Head of caudate nucleus (tissue), 42 donors: ENCODE measurements at places on chromosomes 1 and 21.

DNA sequence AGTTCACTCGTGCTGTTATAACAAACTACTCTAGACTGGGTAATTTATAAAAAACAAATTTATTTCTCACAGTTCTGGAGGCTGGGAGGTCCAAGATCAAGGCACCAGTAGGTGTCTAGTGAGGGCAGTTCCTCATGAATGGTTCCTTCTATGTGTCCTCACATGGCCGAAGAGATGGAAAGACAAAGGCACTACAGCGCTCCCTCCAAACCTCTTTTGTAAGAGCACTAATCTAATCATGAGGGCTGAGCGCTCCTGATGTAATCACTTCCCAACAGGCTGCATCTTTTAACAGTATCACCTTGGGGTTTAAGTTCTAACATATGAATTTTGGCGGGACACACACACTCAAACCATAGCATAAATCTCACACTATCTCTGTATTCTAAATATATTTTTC is 54.0 kb upstream of the KANK4 start:
- DNase-seq, result no peak

DNA sequence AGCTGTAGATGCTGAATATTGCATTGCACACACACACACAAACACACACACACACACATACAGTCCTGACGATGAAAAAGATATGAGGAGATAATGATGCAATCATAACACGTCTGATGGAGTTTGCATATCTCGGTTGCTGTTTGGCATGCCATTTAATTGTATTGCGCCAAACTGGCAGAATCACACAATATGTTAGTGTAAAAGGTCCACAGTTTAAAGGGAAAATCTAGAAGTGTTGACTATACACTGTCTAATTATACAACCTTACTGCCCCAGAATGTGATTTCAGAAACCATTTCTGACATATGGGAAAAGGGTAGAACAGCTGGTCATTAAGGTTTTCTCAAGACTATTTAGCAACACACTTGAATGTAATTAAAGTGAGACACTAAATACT is 123.7 kb upstream of the PROX1 start:
- DNase-seq, result no peak

- no peak for DNase-seq
These were observed 37.1 kb upstream of the BACE2 start for GRCh38 chr21:41130883-41131282.

DNA sequence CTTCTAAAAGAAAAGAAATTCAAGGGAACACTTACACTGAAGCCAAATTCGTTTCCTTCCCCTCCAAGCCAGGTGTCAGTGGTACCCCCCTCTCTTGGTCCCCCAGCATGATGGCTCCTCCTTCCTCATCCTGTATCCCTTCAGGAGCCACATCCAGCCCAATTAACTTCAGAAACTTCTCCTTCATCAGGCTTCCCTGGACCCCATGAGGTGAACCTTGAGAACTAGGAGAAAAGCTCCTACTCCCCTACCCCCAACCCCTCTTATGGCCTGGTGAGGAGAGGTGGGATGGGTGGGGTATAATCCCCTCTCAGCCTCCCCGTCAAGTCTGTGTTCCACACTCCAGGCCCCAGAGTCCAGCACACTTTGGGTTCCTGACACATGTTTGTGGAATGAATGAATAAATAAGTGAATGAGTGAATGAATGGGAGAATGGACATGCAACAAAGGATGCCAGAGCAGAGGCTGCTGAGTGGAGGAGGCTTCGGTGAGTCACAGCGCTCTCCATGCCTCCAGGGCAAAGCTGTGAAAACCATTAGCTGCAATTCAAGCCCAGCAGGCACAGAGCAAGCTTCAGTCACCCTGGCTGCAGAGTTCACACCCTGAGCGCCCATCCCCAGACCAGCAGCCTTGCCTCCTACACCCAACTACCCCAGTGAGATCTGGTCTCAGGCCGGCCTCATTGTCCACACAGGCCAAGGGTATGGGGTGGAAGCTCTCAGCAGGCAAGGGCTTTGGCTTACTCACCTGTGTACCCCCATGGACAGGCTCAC is 43.8 kb downstream of the BATF3 start:
- DNase-seq, result no peak

- no peak for DNase-seq
These were observed 20.4 kb upstream of the SDE2 start for GRCh38 chr1:226019572-226019971.

DNA sequence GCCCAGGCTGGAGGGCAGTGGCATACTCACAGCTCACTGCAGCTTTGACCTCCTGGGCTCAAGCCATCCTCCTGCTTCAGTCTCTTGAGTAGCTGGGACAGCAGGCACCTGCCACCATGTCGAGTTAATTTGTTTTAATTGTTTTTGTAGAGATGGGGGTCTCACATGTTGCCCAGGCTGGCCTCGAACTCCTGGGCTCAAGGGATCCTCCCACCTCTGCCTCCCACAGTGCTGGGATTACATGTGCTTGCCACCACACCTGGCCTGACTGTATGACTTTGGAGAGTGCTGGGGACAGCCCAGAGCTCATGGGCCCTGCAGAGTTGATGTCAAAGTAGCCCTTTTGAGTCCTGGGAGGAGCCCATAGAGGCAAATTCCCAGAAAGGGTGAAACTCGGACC is 1.8 kb downstream of the OBSCN start:
- DNase-seq, result peak; percentile 27

GRCh38 chr1:23469372-23469982 is 14.5 kb downstream of the ASAP3 start:
- no peak for DNase-seq

DNA sequence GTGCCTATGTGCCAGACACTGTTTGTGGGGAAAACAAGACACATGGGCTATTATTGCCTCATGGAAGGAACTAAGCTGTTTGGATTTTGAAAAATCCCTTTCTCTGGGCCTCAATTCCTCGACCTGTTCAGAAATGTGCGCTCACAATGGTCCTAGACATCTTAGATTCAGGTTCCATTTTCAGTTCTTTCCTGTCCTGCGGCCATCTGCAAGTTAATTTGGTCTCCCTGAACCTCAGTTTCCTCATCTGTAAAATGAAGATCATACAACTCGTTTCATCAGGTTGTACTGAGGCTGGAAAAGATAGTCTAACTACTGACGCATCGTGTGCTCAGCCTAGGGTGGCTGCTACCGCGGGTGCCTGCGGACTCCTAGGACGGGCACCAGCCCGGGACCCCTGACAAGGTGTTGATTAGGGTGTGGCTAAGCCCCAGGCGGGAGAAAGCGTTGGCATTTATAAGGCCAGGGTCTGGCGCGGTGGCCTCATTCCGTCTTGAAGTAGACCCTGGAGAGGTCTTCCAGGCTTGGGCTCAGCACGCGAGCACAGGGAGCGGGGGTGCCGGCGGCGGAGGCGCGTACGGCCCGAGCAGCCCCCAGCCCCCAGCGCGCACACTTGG is 493 bp upstream of the ELOA start:
- peak; percentile 18 for DNase-seq

GRCh38 chr1:2046174-2046917 is 3.9 kb upstream of the PRKCZ start:
- DNase-seq, result no peak

- DNase-seq, result no peak
These were observed 29.9 kb downstream of the MPZL1 start for GRCh38 chr1:167751676-167752075.

GRCh38 chr1:84365225-84366221 is 32.8 kb upstream of the DNASE2B start:
- no peak for DNase-seq

DNA sequence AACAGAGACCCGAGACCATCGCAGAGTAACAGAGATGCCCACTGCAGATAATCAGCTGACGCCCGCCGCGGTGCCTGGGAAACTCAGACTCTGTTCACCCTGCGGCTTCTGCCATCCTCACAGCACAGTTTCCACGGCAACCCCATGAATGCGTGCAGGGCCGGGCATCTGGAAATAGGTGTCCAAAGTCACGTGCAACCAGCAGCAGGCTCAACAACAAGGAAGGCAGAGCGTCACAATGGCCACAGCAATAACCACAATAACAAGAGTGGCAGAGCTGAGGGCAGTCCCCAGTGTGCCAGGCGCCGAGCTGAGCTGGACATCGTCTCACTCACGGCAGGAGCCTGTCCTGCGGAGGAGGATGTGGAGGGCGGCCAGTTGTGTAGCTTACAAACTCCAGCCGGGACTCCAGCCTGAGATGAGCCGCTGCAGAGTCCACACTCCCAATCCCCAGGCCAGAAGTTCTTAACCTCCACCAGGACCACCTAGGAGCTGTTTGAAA is 102.0 kb downstream of the CRYAA start:
- DNase-seq, result no peak

- DNase-seq, result no peak
These were observed 41.7 kb upstream of the ZNF326 start for GRCh38 chr1:89953131-89953626.

GRCh38 chr21:42336054-42336453 is 14.7 kb downstream of the TFF2 start:
- DNase-seq, result no peak

- no peak for DNase-seq
These were observed 132.3 kb upstream of the CSF3R start for GRCh38 chr1:36614991-36615390.

DNA sequence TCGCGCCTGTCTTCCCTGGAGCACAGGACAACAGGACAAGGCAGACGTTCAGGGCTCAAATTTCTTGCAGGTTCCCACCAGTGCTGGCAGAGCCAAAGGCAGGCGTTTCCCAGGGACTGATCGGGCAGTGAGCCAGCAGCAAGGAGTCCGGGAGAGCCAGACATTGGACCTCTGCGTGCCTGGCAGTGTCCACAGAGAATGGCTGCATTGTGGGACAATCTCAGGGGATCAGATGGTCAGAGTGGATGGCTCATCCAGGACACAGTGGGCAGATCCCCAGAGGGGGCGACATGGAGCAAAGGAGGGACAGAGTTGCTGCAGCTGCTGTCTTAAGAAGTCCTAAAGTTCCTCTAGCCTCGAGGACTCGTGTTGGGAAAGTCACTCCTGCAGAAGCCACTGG is 4.6 kb downstream of the TMEM63A start:
- DNase-seq, result peak; percentile 78

DNA sequence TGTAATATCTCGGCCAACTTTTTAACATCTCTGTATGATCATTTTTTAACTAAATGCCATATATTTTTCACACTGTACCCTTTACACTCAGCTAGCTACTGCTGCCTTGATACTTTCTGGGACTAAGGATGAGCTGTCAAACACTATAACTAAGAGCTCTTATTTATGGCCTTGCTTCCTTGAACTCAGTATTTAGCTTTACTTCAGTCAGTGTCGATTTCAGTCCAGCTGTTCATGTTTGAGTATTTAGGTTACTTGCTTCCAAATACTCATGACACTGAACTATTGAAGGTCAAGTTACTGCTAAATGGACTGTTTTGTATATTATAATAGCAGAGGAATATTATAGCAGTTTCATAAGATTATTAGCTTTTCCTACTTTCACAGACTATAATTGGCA is 25.9 kb upstream of the USP25 start:
- DNase-seq, result no peak

GRCh38 chr1:48676822-48677221 is 99.9 kb downstream of the BEND5 start:
- DNase-seq, result no peak

DNA sequence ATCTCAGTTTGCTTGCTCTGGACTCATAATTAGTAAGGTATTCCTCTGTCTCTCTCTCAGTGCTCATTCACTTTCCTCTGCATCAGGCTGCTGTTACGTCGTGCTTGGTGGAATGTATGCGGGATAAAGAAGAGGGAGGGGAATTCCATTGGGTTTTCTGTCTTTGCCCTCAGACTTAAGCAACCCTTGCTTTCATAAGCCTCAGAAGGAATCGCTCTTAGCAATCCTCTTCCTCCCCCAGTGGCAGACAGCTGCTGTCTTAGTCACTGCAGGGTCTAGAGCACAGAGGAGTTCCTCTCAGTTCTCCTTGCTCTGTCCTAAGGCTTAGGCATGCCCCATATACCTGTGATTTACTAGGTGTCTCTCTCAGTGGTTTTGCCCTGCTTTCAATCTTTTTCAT is 19.1 kb upstream of the NTMT2 start:
- no peak for DNase-seq

GRCh38 chr1:19203440-19203839 is 6.6 kb downstream of the UBR4 start:
- DNase-seq, result no peak

DNA sequence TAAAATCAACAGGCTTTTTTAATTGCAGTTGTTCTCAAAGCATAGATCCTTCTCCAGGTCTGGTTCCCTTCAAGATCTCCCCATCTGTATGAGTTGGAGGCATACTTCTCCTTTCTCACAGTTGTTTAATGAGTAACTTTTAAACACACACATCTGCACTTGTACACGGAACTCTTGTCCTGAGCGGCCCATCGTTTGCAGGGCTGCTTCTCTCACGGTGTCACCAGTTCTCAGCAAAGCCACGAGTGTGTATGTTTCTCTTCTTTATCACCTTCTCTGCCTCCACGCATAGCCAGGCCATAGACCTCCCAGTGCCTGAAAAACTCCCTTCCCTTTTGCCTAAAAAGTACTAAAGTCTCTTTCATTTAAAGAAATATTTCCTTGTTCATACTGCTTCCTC is 68.7 kb upstream of the ROR1 start:
- DNase-seq, result no peak

- no peak for DNase-seq
These were observed 126.8 kb downstream of the PEX14 start for GRCh38 chr1:10601342-10602070.

DNA sequence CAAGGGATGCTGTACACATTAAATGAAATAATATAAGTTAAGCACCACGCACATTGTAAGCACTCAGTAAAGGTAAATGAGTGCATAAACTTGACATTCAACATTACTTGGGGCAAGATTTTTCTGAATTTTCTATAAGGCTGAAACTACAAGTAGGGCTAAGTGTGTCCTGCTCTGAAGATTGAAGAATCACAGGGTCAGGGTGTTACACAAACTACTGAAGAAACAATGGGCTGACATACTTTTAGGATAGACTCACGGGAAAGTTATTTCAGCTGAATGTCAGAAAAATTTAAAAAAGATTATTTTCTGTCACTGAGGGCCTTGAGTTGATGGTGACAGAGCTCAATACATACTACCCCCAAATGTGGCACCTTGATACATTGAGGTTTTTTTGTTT is 644.2 kb upstream of the PLXNA2 start:
- no peak for DNase-seq

GRCh38 chr1:99004861-99005442 is at the start of gene PLPPR5:
Gene PLPPR5, minus strand, starts transcription at chr1:99004861. Its CDS starts 190 bp downstream, at chr1:99004671.
- peak; percentile 38 for DNase-seq

DNA sequence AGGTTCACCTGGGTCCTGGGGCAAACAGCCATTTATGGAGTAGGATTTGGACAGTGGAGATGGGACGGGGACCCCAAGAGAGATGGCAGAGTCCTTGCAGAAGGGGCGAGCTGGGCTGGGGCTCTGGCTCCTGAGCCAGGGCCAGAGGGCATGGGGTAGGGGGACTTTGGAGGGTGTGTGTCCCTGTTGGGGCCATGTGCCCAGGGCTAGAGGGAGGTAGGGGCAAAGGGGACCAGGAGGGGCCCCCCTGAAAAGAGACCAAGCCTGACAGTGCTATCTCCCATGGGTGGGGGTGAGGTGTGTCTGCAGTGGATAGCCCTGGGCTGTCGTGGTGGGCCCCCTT is 92.3 kb downstream of the TRIM11 start:
- DNase-seq, result no peak
